ENCODE measurements at places on chromosomes 2 and 18.
A peak's percentile ranks its signal among the peaks of the same experiment; 100 is the strongest.

DNA sequence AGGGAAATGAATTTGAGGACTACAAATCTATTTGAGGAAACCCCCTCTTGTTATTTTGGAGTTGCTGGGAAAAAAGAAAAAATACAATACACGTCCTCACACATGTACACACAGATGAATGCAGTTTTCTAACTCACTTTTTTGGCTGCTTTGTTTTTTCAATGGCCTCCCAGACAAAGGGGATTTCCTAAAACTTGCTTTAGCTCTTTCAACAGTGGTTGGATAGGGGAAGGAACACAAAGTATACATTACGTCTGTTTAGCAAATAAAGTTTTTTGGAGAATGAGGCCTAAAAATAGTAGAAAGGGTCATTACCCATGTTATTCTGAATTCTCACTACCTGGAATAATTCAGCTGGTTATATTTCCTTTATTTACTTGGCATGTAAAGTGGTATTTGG lies 125.3 kb upstream of the ITGB6 start:
- DNase-seq, result no peak

DNA sequence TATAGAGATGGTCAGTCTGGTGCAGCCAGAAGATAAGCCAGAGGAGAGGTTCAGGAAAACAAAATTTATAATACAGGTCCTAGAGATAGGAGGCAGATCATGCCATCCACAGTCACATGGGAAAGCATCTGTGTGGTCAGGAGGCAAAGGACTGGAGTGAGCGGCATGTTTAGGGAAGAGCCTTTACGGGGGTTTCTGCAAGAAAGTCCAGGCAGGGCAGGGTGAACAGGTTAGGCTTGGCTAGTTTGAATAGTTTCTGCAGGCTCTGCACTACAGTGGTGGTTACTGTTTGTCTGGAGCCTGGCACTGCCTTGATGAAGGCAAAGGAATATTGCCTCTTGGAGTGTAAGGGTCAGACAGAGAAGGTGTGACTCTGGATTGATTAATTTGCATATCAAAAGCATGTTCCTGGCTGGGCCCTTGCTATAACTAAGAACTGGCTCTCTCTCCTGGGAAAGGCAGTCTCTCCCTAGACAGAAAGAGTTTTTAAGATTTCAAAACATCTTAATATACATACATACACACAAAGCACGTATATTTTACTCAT lies 1034.7 kb upstream of the CHAC2 start:
- no peak for DNase-seq

DNA sequence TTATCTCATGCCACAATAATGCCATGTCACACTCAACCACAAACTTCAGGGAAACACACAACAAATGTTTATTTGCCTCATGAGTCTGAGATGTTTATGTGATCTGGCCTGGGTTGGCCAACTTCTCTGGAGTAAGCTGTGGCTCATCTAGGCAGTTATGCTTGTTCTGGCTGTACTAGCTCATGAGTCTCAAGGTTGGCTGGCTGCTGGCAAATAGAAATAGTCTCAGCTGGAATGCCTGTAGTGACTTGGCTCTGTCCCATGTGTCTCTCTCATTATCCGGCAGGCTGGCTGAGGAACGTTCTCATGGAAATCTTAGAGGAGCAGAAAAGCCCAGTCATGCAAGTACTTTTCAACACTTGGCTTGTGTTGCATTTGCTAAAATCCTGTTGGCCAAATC lies 234.9 kb upstream of the CDH2 start:
- DNase-seq, result no peak

GRCh38 chr2:2926858-2927175 lies 450.8 kb downstream of the EIPR1 start:
- DNase-seq, result no peak

GRCh38 chr18:6219116-6219717 lies 195.5 kb downstream of the L3MBTL4 start:
- no peak for DNase-seq

DNA sequence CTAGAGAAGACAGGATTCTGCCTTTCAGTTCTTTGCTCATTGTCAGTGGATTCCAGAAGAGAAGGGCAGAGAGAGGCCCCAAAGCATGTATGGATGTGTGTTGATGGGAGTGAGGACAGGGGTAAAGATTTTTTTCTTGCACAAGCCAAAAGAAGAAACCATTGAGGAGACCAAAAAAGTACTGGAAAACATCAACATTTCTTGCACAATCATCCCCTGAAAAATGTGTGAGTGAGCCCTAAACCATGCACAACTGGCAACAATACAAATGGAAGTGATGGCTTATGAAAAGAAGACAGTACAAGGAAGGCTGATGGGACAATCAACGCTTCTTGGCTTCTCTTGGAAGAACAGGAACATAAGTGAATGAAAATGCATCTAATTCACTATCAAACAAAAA lies 5.6 kb upstream of the SMAD7 start:
- no peak for DNase-seq

GRCh38 chr2:190179754-190180312 lies 117.3 kb upstream of the MSTN start:
- DNase-seq, result no peak

DNA sequence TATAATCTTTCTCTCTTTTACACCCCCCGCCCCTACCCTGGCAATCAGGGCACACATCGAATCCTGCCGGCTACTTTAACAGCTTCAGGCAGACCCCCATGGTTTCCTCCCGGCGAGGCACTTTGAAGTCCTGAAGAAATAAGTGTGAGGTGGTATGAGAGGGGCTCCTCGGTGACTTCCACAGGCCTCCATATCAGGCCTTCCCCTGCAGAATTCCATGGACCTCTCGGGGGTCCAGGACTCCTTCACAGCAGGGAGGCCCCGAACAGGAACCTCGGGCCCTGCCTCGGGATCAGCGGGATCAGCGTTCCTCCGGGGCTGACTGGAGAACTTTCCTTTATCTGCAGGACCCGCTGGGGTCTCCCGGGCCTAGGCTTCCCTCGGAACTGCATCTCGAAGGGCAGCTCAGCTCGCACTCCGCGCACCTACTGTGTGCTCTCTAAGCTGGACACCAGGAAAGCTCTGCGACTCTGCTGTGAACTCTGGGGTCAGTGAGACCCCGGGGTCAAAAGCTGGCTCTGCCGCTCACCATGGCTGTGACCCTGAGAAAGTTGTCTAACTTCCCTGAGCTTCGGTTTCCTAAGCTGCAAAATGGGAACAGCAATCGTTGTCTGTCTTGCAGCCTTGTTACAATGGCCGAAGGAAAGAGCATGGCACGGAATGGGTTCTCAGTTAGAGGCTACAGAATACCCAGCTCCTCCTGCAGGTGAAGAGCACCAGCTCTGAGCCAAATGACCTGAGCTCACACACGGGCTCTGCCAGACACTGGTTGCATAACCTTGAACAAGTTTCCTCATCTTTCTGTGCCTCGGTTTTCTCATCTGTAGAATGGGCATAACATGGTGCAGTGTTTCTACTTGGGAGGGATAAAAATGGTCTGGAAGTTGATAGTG lies 97.4 kb upstream of the ID2 start:
- no peak for DNase-seq

DNA sequence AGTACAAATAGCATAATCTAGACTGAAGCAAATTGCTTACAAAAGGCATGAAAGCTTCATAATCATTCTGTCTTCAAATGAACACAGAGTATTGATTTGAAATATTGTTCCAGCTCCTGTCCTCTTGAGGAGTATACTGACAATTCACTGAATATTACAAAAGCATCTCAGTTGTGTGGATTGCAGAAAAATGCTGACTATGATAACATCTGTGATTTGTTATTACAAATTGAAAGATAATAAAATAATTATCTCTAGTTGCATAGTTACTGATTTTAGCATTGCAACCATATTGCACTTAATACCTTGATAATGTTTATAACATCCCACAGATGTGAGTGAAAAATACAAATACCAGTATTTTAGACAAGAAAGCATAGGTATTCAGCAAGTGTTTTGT lies 49.2 kb upstream of the FN1 start:
- no peak for DNase-seq

DNA sequence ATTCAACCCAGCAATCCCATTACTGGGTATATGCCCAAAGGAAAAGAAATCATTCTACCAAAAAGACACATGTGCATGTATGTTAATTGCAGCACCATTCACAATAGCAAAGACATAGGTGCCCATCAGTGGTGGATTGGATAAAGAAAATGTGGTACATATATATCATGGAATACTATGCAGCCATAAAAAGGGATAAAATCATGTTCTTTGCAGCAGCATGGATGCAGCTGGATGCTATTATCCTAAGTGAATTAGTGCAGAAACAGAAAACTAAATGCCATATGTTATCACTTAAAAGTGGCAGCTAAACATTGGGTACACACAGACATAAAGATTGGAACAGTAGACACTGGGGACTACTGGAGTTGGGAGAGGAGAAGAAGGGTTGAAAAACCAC lies 82.2 kb downstream of the MYO3B start:
- DNase-seq, result no peak

- no peak for DNase-seq
Observed at GRCh38 chr2:128654408-128654807, 335.7 kb upstream of the HS6ST1 start.

GRCh38 chr18:10783941-10784340 lies 258.1 kb downstream of the NAPG start:
- no peak for DNase-seq

DNA sequence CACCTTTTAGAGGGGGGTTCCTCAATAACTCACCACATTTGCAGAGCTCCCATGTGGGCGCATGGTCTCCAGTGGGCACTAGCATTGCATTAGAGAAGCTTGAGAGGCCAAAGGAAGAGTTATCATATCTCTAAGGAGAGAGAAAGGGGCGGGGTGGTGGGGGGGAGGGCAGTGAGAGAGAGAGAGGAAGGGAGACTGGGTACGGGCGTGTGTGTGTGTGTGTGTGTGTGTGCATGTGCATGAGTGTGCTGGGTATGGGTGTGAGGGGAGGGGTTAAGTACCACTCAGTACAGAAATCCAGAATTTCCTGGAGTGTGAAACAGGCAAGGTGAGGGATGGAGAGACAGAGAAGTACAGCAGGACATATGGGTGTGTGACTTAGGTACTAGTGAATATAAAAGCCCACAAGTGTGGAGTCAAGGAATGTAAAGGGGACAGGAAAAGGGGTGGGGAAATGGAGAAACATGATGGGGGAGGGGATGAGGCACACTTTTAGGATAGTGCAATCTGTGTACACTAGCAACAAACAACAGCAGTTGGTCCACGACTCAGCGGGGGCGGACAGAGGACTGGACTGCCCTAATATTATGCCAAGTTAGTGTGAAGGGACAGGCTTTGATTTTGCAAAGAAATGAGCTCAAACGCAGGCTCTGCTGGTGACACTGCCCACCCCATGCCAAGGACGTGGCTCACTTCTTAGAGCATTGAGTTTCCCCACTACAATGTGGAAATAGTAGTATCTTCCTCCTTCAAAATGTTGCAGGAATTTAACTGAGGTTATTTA lies 91.3 kb downstream of the SPRED2 start:
- no peak for DNase-seq

- peak; percentile 82 for DNase-seq
Observed at GRCh38 chr2:95530734-95531133, 46.2 kb upstream of the TRIM43B start.
